Stimulated activated CD4-positive, alpha-beta T cell treated with anti-CD3 and anti-CD28 coated beads, TNF-alpha, amount 100 ng/mL, for 4 hours (primary cell): ENCODE measurements at places on chromosomes 12 and 14.
A peak's percentile ranks its signal among the peaks of the same experiment; 100 is the strongest.

DNA sequence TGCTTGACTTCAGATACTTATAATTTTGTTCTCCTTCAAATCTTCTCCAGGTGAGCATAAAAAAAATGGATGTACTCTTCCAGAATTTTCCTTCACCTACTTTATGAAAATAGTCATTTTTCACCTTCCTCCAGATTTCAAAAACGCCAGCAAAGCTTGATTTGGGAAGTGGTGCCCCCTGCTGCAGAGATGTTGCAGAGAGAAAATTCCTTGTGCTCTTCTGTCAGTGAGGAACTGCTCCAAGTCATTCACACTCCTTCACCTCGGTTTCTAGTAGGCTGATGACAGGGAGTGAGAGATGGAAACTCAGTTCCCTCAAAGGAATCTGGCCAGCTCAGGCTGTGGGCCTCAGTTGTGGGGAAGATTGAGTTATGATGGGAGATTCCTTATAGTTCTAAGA, 24.2 kb upstream of the RNASE3 start:
- no peak for DNase-seq

DNA sequence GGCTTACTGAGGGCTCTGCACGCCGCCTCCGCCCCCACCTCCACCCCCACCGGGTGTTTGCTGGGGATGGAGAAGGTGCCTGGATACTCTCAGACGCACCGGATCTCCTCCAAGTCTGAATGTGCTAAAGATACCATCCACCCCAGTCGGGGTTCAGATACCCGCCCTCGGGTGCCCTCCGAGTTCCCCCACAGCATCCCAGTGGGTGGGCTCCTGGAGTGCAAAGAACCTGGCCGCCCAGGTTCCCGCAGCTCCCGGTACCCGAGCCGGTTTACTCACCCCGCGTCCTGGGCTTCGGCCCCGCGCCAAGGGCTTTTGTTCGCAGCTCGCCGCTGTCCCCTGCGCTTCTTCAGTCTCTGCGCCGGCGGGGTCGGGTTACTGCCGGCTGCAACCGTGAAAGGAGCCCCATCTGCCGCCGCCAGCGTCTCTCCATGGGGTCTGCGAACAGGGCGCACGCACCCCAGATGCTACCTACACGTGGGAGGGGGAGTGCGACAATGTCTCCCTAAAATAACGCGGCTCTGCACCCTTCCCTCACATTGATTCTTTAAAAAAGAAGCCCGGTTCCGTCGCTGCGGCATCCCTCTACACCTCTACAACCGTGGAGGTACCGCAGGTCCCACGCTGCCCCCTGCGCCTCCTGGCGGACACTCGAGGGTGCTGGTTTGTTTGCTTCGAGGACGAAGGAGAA, at the start of gene CCDC177:
CCDC177 (minus strand) TSS at position 609 of the 691 bp plus-strand sequence. CDS start 1,249 bp downstream, outside the sequence.
- DNase-seq, result peak; percentile 61

GRCh38 chr12:20127413-20127812, 240.9 kb upstream of the PDE3A start:
- DNase-seq, result no peak

- no peak for DNase-seq
These were observed 190.4 kb upstream of the DIO3 start for GRCh38 chr14:101370593-101371569.

DNA sequence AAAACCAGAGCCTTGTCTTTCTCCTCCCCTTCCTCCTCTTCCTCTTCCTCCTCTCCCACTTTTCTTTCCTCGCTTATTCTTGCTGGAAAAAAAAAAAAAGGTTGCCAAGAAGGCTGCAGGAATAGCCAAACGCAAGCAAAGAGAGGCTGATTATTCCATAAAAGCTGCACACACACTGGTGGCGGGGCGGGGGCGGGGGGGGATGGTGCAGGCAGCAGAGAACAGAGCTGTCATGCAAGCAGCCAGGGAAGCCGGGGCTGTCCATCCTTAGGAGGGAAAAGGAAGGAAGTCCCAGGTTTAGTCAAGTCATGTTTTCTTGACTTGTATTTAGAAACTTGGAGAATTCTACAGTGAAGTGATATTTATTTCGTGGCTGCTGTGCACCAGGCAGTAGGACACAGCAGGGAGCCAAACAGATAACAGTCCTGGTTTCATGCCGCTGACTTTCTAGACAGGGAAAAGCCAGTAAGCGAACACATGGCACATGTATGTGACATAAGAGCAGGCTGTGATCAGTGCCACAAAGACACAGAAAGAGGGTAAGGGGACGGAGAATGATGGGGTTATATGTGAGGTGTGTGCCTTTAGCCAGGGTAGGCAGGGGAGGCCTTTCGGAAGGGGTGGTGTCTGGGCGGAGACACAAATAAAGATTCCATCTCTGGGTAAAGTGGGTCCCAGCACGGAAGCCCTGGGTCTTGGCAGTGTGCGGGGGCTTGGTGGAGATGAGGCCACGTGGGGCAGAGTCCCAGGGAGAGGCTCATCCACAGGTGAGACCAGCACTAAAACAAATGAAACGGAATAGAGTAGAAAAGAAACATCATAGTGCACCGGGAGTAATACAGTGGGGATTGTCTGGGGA, 56.6 kb upstream of the SCN8A start:
- DNase-seq, result no peak

DNA sequence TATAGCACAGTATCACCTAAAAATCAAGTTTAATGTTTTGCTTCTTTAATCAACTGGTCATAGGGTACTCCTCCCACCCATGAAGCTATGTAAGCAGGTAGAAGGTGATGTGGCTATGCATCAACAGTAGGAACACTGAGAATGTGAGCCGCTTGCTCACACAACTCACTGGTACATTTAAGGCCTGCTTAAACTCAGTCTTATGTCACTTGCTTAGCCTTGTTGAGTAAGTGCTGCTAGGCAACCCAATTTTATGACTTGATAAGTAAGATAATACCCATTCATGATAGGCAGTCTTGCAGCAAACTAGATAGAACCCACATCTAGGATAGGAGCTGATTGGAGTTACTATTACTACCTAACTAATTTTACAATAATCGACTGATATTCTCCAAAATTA, 70.0 kb upstream of the BMP4 start:
- DNase-seq, result no peak

DNA sequence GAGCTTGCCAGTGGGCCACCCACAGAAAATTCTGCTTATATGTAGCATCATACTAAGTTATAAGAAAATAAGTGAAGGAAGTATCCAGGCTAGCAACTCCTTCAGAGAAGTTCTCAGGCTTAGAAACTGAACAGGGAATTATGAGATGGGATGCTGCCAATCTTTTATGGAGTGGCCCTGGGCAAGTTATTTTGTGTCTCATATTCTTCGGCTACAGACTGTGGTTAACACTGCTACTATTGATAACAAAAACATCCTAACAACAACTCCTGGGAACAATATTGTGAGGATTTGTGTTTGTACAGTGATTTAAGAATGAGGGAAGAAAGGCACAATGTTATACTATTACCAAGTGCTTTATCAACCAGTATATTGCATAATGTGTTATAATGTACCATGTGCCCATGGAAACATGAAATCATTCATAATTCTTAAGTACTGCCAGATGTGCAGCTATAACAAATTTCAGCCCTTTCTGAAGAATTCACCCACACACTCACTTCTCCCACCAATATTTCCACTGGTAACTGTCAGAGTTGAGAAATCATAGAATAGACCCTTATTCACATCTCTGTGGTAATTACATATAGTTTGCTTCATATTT, 113.3 kb upstream of the SOX5 start:
- DNase-seq, result no peak

- no peak for DNase-seq
These were observed 216.0 kb upstream of the SFSWAP start for GRCh38 chr12:131494741-131495524.

GRCh38 chr12:46530373-46531056, 157.9 kb upstream of the SLC38A2 start:
- DNase-seq, result no peak

GRCh38 chr12:111363578-111363977, 5.3 kb downstream of the PHETA1 start:
- DNase-seq, result no peak

- no peak for DNase-seq
These were observed at the start of gene NRXN3 for GRCh38 chr14:78170203-78170602. TSS of gene NRXN3 (plus strand) at chr14:78170373. CDS start at chr14:78243094, 72,721 bp downstream.

GRCh38 chr12:52942901-52943181, 6.1 kb upstream of the KRT18 start:
- no peak for DNase-seq

GRCh38 chr12:28051516-28052354, 79.2 kb upstream of the PTHLH start:
- DNase-seq, result no peak

GRCh38 chr12:132597333-132598316, 12.8 kb downstream of the LRCOL1 start:
- DNase-seq, result no peak

DNA sequence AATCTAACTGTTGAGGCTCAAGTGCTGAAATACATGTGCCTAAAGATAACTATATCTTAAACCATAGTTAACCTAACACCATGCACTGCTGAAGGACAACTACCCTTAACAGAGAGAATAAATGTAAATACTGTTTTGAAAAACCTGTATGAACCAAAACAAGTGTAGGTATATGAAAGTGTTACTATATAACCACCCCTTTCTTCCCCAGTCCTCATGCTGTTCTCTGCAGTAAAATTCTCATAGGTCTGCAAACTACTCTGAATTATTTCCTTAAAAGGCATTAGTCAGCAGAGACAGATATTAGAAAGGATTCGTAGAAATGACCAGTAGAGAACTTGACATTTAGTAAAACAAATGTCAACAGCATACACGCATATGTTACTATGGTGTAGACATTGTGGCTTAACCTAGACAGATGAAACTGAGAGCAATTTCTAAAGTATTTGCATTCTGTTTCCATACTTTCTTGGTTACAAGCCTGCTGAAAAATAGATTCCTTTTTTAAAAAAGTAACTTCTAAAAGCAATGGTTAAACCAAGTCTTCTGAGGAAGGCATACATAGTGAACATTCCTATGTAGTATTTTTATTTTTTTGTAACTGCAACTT, 13.9 kb downstream of the CSRP2 start:
- DNase-seq, result no peak

DNA sequence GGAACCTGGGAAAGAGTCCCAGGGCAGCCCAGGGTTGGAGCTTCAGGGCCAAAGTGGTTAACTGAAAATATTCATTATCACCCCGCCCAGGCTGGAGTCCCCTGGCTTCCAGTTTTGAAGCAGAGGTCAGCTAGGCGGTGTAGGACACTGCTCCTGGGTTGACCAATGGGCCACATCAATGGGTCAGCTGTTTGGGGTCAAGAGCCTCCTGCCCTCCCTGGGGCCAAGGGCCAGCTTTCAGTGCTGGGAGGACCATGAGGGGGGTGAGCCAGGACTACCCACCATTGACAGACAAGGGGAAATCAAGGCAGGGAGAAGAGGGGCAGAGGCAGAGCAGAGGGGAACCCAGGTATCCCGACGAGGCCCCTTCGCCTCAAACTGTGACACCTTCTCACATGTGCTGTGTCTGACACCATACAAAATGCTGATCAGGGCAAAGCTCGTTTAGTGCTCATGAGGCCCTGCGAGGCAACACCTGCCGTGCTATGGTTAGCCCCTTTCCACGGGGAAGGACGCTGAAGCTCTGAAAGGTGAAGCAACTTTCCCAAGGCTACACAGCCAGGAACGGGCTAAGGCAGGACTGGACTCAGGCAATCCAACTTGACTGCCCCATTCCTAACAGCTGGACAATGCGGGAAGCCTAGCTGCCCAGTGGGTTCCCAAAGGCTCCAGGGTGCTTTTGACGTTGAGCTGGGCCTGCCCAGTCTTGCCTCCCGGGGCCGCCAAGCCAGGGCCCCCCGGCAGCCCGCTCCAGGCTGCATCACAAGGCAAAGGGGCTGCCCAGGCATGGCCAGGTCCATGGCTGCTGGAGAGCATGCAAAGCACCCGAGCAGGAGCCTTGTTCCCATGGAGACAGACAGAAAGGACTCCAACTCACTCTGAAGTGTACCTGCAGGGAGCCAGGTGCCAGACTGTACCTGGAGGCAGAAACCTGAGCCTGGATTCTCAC, 2.0 kb downstream of the SYNE3 start:
- DNase-seq, result no peak

DNA sequence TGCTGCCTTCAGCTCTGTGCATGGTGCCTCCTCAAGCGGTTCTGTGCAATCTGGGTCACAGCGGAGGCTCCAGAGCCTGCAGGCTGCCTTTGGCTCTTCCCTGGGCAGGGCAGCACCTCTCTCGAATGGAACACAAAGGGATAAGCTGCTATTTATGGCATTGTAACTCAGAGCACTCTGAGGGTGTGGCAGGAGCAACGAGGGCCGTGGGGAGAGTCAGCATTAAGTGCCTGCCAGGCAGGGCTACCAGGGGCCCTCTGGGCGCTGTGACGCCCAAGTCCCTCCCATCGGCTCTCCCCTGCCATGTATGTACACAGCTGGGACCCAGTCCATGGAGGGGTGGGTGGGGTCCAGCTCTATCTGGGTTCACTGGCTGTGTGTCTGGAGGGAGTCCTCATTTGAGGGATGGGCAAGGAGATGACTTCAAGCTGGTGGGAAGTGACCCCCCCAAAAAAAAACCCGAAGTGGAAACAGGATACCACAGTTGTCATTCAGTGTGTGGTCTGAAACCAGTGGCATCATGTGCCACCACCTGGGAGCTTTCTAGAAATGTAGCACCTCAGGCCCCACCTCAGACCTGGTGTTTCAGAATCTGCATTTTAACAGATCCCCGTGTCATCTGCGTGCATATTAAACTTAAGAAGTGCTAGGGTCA, 44.0 kb upstream of the OAS1 start:
- DNase-seq, result no peak

- DNase-seq, result no peak
These were observed 34.1 kb downstream of the CYP46A1 start for GRCh38 chr14:99718031-99718810.

DNA sequence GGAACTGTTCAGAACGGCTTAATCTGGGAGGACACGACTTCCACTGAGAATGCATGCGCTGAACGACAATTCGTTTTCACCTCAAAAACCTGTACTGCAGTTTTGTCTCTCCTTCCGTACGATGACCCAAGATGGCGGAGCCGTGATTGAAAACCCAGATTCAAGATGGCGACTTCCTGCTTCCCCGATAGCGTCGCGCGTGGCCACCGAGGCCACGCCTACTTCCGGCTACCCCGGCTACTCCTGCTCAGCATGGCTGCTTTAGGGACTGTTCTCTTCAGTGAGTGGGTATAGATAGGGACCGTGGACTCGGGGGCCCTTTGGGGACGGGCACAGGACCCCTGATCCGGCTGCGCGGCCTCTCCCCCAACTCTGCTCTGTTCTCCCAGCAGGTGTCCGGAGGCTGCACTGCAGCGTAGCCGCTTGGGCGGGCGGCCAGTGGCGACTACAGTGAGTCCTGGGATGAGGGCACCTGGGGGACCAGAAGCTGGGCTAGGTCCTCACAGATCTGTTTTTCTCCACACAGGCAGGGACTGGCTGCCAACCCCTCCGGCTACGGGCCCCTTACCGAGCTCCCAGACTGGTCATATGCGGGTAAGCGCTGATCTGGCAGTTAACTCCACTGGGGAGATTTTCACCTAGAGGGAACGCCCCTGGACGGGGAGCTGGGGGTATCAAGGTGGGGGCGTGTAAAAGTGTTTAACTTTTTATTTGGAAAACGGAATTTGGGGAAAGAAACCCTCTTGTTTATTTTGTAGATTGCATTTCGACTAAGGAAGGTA, at the start of gene MRPL52:
MRPL52 (plus strand) TSS at position 227 of the 782 bp plus-strand sequence; CDS start at position 253, 26 bp downstream.
- DNase-seq, result peak; percentile 72

DNA sequence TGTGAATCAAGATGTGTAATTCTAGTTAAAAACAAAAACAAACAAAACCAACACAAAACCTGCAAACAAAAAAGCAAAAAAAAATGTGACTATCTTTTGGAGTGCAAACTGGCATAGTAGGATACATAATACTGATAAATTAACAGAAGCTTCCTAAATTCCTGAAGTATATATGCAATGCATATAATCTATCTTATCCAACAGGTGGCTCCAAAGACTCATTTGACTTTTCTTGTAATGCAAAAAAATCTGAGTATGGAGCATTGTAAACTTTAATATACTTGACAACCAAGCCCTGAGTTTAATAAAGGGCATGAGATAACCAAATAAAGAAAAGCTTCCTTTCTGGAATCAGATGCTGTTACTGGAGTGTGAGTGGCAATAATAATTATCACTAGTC, 1003.6 kb downstream of the FSCB start:
- no peak for DNase-seq
